SK-N-DZ (cell line): ENCODE measurements at places on chromosomes 3 and 15.
A peak's percentile ranks its signal among the peaks of the same experiment; 100 is the strongest.

DNA sequence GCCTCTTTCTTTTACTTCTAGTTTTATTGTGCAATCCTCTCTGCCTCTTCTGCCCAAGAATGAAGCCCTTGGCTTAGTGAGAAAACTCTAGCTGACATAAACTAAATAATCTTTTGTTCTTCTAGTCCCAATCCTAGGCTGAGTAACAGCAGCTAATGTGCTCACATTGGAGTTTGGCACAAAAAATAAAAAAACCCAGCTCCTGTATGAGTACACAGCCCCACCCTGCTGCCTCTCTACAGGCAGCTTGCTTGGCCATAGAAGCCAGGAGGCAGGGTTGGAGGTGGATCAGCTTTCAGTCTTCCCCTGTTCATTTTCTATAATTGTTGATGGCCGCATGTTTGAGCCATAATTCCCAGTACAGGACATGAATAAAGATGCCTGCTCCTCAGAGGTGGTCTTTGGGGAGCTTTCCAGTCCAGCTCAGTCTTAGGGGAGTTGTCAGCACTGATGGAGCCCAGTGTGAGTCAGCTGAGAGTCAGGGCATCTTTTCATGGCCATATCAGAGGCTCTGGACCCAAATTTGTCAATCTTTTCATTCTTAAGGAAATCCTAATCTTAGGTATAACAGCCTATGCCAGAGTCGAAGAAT, 46.7 kb downstream of the RTP1 start:
- no peak for DNase-seq

- DNase-seq, result no peak
Observed at GRCh38 chr15:72009222-72009621, 108.7 kb downstream of the MYO9A start.

DNA sequence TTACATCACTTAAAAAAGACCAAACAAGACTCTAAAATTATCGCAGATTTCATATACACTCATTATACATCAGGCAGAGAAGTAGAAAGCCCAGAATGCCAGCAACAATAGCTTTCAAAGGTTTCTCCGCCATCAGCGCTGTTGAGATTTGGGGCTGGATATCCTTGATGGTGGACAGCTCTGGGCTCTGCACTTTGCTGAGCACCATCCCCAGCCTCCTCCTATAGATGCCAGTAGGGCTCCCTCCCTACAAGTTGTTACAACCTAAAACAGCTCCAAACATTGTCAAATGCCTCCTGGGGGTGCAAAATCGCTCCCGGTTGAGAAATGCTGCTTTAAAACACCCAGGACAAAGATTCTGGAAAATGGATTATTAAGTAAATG, 73.5 kb downstream of the ATP10A start:
- no peak for DNase-seq

DNA sequence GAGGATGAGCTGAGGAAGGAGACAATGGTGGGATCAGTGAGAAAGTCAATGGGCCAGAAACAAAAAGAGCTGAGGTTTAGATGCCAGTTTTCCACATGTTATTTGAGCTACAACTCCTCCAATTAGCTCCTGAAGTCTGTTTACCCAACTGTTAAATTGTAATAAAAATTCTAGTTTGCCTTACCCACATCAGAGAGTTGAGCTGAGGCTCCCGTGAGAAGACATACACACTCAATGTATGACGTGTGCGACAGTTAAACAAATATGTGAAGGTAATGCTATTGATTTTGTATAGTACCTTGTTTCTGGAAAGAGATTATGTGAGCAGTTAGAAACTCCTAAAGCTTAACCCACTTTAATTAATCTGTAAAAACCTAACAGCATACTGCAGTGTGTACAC, 318.1 kb upstream of the GRM7 start:
- no peak for DNase-seq

- no peak for DNase-seq
Observed at GRCh38 chr15:48560321-48561051, 85.0 kb downstream of the FBN1 start.

DNA sequence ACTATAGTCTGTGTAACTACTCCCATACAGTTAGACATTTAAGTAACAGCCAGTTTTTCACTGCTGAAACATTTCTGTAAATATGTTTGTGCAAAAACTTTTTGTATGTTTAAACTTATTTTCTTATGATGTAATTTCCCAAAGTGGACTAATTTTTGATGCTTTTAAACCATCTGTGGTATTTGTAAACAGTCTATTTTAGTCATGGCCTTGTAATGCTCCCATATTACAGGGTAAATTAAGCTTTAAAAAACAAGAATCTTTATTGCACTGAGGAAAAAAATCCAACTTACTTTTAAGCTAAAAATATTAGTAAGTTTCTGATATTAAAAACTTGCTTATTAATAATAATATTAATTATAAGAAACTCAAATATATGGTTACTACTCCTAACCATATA, 13.5 kb downstream of the CCDC14 start:
- no peak for DNase-seq

GRCh38 chr3:97999994-98000393, 27.8 kb upstream of the RIOX2 start:
- no peak for DNase-seq

- no peak for DNase-seq
Observed at GRCh38 chr3:17800232-17800631, 57.8 kb upstream of the TBC1D5 start.

DNA sequence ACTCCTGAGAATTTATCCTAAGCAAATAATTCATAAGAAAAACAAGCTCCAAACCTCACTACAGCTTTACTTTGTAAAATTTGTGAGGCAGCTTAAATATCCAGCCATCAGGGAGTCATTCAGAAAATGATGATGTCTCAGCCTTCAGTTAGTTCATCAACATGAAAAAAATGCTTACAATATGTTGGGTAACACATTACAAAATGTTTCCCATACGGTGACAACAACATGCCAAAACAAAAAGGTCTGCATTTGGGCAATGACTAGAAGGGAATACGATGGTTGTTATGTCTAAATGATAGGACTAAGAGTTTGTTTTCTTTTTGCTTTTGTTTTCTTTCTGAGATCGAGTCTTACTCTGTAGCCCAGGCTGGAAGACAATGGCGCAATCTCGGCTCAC, 47.0 kb upstream of the CFAP161 start:
- no peak for DNase-seq

DNA sequence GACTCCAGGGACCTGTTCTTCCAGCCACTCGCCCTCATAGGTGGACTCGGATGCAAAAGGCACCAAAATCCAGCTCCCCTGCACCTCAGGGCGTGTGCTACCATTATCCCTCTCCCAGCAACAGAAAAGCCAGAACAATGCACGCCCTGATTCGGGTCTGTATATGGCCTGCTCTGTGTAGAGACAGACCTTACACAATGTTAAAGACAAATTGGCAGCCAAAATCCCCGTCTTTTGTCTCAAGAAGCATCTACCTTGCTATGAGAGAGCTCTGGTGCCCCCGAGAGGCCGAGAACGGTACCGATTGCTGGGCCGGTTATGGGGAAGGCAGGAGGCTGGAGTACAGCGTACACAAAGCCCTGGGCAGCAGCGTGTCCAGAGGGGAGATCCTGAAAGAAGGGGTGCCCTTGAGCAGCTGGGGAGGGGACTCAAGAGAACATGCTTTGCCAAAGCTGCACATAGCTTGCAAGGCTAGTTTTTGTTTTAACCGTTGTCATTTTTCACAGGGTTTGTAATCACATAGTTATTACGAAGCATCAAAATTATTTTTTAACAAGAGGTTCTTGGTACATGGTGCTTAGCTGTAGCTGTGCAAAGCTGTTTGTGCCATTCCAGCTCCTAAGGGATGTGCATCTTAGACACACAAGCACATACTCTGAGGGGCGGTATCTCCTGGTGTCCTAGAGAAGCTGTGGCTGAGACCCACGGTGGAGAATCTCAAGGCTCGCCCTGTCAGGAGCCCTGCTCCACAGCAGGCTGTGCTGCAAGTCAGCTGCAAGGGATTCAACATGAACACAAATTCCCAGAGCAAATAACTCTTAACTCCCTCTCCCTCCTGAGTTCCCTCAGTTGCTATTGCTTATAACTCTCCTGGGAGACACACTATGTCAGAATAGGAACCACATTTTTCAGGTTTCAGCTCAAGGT, 461.5 kb upstream of the PPP2R3A start:
- peak; percentile 71 for DNase-seq

- DNase-seq, result no peak
Observed at GRCh38 chr3:25084016-25084415, 344.0 kb upstream of the RARB start.

DNA sequence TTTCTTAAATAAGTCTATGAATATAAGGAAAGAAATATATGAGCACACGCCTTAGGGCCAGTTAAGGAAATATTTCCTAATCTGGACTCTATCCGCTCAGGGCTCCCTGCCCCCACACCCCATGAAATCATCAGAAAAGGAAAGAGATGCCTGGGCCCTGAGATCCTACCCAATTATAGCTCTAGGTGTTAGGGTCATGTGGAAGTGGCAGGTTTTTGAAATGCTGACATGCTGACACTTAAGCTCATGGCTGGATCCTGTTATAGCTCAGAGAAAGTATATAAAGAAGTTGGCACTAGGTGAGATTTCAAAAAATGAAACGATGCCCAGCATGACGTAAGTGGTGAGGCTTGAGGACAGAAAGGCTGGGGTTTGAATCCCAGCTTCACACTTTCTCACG, 43.5 kb upstream of the AKAP13 start:
- no peak for DNase-seq

- DNase-seq, result no peak
Observed at GRCh38 chr3:87288446-87288845, 12.1 kb upstream of the POU1F1 start.

DNA sequence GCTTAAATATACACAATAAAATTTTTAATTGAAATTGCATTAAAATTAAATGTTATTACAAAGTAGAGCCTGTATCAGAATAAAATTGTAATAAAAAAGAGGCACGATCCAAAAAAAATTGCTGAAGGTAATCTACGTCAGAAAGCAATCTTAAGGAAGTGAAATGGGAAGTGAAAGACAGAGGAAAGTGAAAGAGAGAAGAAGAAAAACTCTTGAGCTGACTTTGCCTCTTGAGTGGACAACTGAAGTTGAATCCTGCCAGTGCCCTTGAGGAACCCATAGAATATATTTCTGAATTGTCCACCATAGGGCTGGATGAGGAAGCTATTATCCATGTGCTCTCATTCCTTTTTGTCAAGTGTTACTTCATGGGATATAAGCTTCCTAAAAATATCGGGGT, 285.1 kb upstream of the STAC start:
- DNase-seq, result no peak

GRCh38 chr15:57758560-57758959, 52.0 kb downstream of the POLR2M start:
- no peak for DNase-seq

DNA sequence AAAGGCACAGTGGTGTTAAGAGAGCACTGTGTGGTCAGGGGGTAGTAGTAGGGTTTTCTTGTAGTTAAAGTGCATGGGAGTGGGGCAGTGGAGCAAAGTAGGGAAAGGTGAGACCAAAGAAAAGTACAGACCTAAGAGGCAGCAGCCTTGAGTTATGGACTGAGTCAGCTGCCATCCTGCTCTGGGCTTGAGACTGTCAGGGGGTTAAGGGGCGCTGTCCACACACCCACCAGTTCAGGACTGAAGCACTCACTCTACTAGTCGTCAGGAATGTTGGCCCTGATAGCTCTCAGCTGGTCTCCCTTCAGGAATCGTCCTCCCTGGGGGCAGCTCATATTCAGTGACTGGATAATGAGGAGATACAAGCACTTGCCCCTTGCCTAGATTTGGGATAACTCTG, 7.9 kb downstream of the CCR4 start:
- no peak for DNase-seq

DNA sequence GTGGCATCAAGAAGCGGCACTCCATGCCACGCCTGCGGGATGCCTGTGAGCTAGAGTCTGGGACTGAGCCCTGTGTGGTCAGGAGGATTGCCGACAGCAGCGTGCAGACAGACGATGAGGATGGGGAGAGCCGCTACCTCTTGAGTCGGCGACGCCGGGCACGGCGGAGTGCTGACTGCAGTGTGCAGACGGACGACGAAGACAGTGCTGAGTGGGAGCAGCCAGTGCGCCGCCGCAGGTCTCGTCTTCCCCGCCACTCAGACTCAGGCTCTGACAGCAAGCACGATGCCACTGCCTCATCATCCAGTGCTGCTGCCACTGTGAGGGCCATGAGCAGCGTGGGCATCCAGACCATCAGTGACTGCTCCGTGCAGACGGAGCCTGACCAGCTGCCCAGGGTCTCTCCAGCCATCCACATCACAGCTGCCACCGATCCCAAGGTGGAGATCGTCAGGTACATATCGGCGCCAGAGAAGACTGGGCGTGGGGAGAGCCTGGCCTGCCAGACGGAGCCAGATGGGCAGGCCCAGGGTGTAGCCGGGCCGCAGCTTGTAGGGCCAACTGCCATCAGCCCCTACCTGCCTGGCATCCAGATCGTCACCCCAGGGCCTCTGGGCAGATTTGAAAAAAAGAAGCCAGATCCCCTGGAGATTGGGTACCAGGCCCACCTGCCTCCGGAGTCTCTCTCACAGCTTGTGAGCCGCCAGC, 16.8 kb upstream of the APEH start:
- DNase-seq, result no peak

- DNase-seq, result no peak
Observed at GRCh38 chr15:101667881-101668280, 15.7 kb upstream of the TM2D3 start.

DNA sequence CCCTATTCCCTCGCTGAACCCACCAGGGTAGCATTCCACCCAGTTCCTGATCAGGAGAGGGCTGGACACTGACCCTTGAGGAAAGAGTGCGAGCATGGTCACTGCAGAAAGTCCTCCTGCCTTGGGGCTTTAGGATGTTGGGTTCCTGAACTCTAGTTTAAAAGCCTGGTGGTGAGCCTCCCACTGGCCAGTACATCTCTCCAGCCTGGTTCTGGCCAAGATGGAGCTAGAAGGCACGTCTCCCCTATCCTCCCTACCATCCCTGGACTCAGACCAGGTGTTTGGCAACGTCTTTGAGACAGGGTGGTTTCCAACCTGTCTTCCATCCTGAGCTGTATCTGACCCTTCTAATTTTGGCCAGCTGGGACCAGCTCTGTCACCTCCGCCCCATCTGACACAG, 31.4 kb downstream of the NBEAL2 start:
- DNase-seq, result no peak

- no peak for DNase-seq
Observed at GRCh38 chr3:12379640-12380429, 91.0 kb downstream of the PPARG start.

- no peak for DNase-seq
Observed at GRCh38 chr3:176208283-176208682, 989.0 kb downstream of the TBL1XR1 start.

DNA sequence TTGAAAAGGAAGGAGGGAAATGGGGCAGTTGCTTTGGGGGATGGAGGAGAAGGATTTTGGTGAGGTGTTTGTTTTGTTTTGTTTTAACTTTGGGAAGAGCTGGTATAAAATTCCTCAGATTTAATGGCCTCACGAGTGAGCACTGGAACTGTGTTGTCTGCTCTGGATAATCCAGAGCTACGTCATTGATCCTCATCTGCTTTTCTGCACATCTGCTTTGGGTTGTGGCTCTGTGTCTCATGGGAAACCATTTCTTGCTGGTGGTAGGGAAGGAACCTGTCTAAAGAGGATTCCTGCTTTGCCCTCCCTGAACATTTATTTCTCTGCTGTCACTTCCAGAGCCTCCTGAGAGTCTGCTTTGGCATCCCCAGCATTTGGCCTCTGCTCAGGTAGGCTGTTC, 3.1 kb downstream of the SNRK start:
- DNase-seq, result no peak
